Amygdala (tissue), 56 donors: ENCODE measurements at places on chromosomes 7 and 10.

DNA sequence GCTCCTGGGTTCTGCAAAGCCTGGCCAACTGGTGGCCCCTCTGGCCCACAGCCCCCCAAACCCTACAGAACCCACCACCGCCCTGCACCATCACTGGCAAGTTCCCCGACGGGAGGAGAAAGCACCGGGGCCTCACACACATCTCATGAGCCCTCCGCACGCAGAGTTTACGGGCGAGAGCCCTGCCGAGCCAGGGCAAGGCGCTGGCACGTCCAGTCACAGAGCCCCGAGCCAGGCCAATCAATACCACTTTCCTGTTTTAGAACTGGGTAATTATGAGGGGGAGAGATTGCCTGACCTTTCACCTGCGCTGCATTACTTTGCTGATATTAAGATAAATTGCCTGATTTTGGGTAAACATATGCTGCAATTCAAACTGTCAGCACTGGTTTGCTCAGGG lies 113.3 kb downstream of the EBF3 start:
- no peak for DNase-seq

DNA sequence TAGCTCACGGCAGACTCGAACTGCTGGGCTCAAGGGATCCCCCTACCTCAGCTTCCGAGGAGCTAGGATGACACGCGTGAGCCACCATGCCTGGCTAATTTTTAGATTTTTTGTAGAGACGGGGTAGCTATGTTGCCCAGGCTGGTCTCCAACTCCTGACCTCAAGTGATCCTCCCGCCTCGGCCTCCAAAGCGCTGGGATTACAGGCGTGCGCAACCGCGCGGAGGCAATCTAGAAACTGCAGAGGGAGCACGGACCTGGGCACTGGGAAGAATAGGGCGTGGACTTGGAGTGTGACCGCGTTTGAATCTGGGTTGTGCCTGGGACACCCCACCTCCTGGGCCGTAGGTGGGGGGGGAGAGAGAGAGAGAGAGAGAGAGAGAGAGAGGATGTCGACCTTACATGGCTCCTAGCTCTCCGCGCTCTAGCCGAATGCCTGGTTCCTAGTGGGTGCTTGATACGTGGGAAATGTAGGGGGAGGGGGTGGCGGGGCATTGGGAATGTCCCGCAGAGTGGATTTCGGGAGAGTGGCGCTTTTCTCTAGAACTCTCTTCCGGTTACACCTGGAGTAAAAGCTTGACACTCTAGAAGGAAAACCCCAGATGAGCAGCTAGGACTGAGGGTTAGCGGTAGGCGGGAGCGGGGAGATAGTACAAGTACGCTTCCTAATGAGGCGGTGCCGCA lies 1.2 kb upstream of the MAP3K8 start:
- no peak for DNase-seq

DNA sequence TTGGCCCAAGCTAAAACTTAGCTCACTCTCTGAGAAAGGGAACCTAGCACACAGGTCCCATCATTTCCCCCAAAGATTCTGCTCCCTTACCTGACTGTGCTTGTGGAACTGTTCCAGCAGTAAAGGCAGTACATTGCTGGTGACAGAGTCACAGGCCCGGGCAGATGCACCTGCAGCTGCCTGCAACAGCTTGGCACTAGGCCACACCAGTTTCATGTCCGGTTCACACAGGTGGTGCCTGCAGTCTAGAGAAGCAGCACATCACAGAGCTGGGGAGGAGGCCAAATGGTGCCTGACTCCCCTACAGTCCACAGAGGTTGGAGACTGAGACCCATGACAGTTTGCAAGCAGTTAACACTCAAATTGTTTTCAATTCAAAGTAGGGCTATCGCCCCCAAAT lies 22.2 kb downstream of the ZDHHC16 start:
- DNase-seq = no peak

DNA sequence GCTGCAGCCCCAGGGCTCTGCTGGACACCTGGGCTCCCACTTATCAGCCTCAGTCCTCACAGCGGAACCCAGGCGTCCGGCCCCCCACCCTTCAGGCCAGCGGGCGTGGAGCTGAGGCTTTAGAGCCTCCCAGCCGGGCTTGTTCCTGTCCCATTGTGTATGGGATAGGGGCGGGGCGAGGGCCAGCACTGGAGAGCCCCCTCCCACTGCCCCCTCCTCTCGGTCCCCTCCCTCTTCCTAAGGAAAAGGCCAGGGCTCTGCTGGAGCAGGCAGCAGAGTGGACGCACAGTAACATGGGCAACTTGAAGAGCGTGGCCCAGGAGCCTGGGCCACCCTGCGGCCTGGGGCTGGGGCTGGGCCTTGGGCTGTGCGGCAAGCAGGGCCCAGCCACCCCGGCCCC lies 2.7 kb downstream of the NOS3 start:
- no peak for DNase-seq

GRCh38 chr7:31476073-31476745 lies 37.7 kb upstream of the ITPRID1 start:
- no peak for DNase-seq

DNA sequence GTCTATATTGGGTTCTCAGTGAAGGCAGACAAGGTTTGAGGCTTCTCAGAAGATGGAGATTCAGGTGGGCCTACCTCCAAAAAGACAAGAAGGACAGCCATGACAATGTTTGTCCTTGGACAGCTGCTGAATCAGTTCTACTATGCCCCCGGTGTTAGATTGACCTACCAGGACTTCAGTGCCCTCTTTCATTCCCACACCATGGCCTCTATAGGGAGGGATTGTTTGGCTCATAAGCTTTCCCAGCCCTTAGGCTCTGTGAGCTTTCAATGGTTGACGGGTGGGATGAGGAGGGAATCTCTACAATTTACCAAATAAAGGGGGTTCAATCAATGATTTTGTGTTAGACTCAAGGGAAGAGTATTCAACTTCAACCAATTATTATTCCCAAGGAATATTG lies 23.4 kb upstream of the RAPGEF5 start:
- no peak for DNase-seq

- DNase-seq = no peak
Measured at GRCh38 chr10:31754803-31755624, 173.6 kb downstream of the ARHGAP12 start.

GRCh38 chr7:94414481-94414880 lies 19.8 kb downstream of the COL1A2 start:
- DNase-seq = no peak

DNA sequence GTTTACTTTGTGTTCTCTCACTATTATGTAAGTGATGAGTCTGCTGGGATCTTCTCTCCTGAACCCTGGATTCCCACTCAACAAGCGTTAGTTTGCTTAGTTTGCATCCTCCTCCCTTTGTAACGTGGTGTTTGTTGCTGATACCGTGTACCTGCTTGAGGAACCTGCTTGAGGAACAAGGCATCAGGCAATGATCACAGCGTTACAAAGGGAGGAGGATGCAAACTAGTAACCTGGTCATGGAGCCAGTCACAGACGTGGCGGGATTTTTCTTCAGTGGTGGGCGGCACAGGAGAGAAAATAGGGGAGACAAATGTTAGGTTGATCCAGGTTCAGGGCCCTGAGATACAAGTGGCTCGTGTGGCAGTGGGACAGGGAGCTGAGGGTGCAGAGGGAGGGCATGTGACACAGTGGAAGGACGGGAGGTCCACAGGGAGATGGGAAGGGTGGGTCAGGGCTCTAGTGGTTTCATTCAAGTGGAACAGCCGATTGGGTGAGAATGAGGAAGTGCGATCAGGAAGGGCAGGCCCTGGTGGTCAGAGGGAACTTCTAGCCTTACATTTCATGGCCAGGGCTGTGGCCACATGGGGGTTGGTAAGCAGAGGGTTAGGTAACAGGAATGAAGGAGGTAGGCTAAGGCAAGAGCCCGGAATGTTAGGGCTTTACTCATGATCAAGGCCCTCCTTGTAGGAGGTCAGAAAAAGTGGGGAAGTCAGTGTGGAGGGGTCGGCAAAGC lies 38.0 kb downstream of the SNX10 start:
- no peak for DNase-seq

- DNase-seq = no peak
Measured at GRCh38 chr7:120033114-120033513, 239.9 kb upstream of the KCND2 start.

- DNase-seq = no peak
Measured at GRCh38 chr10:966466-967235, 21.6 kb upstream of the GTPBP4 start.

DNA sequence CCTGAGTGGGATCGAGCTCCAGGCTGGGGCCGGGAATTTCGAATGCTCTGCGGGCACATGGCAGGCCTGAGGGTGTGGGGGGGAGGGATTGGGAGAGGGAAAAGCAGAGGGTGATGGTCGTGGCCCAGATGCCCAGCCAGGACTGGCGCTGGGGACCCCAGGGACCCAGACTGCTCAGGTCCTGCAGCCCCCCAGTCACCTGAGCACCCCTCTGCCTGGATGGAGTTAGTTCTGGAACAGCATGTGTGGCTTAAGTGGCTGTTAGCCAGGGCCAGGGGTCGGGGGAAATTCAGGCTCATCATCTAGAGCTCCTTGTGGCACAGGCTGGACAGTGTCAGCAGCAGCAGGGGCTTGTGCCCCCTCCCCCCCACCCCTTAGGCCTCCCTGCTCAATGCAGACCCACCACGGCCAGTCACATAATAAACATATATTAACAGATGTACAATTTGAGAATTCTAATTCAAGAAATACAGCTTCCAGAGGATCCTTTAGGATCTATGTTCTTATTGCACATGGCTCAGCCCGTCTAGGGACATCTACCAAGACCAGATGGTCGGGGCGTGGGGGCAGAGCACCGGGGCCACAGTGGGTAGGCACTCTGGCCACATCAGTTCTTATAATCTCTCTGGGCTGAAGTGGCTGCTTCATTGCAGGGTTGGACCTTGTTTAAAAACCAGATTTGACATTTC lies 22.2 kb downstream of the DNAJB12 start:
- no peak for DNase-seq

- no peak for DNase-seq
Measured at GRCh38 chr10:7475939-7476338, 65.1 kb upstream of the SFMBT2 start.

- DNase-seq = no peak
Measured at GRCh38 chr10:22029445-22030236, 26.1 kb upstream of the DNAJC1 start.

- DNase-seq = no peak
Measured at GRCh38 chr7:123324283-123324682, 124.5 kb upstream of the SLC13A1 start.

DNA sequence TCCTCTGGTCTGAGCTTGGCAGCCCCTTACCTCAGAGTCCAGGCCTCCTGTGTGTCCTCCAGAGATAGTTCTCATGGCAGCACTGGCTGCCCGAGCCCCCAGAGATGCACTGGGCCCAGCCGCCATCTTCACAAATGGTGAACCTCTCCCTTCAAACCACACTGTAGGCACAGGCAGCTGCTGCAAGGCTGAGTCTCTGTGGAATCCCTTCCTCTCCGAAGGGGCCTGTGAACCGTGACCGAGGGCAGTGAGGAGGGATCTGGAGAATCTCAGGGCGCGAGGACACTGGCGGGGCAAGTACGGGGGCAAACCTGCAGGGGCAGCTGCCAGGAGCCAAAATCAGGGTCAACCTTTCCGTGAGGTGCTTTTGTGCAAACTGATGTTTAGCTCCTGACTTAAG lies 69.5 kb upstream of the CFAP46 start:
- no peak for DNase-seq

DNA sequence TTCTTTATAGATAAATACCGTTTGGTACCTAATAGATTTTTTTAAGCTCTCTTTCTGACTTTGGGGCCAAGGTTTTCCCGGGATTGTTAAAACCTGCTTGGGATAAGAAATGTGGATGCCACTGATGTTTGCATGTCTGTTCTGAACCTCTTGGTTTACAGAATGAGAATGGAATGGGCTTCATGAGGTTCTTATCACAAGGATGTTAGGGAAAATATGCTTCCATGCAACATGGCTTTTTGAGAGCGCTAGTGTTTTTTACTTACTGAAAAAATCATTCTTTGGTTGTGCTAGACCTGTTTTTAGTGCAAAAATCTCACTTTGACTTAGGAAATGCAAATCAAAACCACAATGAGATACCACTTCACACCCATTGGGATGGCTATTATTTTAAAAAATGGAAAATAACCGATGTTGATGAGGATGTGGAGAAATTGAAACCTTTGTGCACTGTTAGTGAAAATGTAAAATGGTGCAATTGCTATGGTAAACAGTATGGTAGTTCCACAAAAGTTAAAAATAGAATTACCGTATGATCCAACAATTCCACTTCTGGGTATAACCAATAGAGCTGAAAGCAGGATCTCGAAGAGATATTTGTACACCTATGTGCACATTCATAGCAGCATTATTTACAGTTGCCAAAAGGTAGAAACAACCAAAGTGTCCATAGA lies 38.9 kb downstream of the TSPAN14 start:
- DNase-seq = no peak

DNA sequence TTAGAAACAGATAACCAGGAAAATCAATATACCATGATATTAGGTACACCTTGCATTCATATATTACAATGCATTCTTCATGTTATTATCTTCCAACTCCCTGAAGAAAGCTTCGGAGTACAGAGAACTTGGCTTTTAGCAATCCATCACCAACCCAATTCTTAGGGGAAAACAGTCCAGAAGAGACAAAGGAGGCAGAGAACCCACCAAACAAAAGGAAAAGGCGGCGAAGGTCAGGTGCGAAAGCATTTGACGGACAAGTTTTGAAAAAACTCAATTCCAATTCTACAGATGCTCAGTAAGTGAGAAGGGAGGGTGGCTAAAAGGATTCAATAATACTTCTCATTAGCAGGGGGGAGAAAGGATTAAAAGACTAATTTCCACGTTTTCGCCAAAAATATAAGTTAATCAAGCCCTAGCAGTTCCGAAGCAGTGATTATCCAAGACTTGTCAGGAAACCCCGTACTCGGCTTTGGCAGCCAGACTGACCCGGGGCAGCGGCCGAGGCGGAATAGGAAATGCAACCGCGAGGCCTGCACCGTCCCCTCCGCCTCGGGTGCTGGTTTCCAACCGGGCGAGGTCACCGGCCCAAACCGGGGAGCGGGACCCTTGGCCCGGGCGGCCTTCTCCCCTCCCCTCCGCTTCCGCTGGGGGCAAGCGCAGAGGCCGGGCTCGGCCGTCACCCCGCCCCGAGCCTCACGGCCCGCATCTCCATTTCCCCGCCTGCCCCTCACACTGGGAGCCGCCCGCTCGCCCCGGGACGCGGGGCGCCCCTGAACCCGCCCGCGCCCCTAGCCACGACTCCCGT lies 747 bp downstream of the GDI2 start:
- DNase-seq = no peak

- DNase-seq = no peak
Measured at GRCh38 chr10:94496010-94496409, 49.6 kb upstream of the HELLS start.

DNA sequence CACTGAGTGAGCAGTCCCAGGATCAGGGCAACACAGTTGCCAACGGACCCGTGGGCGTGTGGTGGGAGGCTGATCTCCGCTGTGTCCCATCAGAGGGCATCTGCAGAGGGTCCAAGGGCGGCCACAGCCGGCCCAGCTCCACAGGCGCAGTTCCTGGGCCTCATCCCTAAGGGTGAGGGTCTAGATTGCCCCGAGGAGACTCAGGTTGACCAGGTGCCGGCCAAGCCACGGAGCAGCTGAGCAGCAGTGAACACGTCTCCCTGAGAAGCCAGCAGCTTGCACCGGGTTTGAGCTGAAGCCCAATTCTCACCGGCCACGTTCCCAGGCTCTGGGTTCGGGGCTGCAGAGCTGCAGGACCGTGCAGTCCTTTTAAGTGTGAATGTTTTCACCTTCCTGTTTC lies 58.8 kb upstream of the ADGRA1 start:
- DNase-seq = no peak

- DNase-seq = no peak
Measured at GRCh38 chr7:148838905-148839304, 45.2 kb downstream of the EZH2 start.

GRCh38 chr7:101743241-101743994 lies 74.0 kb upstream of the CUX1 start:
- DNase-seq = no peak

- peak; percentile 8 for DNase-seq
Measured at GRCh38 chr10:14173706-14174594, 156.8 kb downstream of the FRMD4A start.
